ENCODE measurements at places on chromosomes 12 and 14.

DNA sequence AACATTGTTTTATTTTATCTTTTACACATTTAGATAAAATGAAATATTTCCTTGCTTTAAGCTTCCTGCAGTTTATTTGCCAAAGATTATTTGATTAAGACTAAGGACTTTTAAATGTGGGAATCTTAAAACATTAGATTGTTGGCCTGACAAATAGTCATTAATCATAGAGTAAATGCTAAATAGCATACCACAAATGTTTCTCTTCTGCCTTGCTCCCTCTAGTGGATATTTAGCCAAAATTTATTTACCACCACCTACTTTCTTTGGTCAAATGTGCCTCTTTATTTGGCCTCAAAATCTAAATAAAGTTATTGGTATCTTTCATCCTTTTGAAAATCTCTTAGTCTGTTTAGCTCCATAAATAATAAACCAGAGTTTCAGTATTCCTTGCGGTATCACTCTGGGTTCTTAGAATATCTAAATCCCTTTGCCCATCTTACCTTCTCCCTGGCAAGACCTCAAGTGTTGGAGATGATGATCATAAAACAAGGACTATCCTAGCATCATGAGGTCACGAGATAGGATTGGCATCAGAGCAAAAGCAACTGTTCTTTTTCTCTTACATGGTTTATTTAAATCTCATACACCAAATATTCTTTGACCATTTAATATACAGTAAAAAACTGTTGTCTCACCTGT is 150.6 kb upstream of the AEBP2 start:
- DNase-seq = peak; percentile 32

- no peak for DNase-seq
Measured at GRCh38 chr14:71959055-71959454, 26.8 kb downstream of the RGS6 start.

DNA sequence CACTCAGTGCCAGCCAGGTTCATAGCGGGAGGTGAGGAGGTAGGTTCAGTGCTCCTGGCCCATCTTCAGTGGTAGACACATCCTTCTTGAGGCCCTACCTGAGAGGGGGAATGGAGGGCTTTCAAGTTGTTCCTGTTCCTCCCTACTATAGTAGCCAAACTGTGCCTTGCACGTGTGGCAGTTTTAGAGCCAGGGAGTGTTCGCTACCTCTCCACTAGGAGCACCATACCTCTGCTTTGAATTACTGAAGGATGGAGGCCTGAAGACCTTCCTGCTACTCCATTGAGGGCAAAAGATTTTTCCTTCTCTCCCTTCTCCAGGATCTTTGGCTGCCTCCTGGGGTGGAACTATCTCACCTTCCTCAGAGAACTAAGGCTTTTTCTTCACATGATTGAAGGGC is 5.9 kb upstream of the ALG10 start:
- peak; percentile 1 for DNase-seq

DNA sequence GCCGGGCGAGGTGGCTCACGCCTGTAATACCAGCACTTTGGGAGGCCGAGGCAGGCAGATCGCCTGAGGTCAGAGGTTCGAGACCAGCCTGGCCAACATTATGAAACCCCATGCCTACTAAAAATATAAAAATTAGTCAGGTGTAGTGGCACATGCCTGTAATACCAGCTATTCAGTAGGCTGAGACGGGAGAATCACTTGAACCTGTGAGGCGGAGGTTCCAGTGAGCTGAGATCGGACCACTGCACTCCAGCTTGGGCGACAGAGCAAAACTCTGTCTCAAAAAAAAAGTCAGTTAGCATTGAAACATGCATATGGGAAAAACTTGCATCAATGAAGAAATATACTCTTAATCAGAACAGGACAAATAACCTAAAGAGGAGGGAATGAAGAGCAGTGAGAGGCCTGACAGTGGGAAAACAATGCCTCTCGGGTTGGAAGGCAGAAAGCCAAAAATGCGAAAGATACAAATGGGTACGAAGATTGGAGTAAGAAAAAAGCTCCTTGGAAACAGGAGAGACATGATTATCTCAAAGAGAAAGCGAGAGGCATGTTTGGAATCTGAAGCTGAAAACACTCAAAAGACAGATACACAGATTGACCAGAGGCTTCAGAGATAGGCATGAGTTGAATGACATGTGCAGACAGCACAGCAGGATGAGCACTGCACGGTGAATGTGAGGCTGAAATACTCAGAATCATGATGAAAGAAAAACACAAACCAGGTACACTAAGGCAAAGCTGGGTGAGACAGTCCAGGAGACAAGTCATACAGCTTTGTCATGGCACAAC is 30.6 kb downstream of the RESF1 start:
- no peak for DNase-seq

DNA sequence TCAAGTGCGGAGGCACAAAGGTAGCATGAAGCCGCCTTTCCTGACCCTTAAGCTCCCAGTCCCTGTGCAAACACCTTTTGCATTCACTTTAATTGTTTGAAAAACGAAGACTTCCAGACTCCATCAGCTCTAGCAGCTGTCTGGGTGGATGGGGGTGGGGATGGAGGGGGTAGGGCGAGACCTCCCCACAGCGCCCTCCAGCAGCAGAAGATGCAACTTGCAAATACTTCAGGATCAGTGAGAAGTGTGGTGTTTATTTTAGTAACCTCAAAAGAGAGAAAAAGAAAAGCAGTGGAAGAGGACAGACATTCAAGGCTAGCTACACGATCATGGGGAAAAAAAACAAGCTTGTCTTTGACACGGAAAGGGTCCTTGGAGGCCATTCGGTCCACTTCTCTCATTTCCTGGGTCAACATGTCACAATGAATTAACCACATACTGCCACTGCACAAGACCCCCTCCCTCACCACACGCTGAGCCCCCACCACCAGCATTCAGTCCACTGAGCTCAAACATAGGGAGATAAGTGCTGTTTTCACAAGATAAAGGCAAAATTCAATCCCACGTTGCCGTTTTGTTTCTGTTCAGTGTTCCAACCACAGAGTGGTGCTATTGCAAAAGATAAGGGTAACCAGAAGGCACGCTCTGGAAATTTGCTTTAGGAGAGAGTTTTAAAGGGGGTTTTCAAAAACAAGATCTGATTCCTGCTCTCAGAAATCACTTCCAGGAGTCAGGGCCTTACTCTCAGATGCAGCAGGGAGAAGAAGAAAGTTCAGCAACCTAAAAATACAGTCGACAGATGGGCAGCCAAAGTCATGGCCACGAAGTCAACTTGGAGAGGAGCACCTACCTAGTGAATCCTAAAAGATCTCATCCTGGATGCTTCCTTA is 3.3 kb upstream of the NTF3 start:
- peak; percentile 72 for DNase-seq

DNA sequence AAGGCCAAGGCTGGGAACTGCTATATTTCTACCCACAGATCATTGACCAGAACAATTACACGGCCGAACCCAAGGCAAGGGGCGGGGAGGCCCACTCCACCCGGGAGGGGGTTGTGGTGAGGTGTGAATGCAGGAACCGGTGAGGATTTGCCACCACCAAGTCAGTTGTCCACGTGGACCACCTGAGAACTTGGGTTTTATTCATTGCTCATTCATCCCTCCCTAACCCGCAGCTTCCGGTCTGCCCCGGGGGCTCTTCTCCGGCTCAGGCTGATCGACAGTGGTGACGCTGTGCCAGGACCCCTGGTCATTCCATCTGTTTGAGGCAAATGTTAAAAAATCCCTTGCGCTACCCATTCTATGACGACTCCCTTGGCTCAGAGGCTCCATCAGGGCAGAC is 127.7 kb upstream of the RTL1 start:
- DNase-seq = no peak

DNA sequence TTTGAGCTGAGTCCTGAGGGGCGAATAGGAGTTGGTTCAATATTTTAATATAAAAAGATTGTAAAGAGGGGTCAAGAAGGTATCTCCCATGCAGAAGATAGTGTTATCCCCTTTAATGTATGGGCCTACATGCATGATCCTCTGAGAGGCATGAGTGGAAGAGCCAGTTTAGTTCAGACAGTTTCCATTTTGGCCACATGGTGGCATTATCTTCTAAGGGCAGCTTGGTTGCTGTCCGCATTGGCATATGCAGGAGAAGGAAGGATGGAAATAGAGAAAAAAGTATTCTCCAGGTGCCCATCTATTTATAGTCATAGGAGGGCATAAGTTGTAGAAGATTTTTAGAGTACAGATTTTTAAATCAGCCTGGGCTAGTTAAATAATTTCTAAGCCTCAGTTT is 5.4 kb downstream of the SAMD4A start:
- no peak for DNase-seq

GRCh38 chr14:22200977-22201605 is 387.9 kb downstream of the DAD1 start:
- peak; percentile 20 for DNase-seq

DNA sequence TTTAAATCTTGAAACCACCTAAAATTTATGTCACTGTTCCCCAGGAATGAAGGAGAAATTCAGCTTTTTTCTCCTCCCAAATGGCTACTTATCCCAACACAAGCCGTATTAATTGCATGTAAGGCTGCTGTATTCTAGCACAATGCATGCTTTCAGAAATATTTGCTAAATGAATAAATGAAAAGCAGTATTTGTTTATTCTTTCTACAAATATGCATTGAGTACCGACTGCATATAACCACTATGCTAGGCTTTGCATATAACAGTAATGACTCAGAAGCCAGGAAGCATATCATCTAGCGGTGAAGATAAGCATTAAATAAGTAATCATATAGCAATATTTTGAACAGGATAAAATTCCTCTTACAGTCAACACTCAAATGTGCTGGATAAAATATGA is 5.7 kb upstream of the LRR1 start:
- DNase-seq = no peak

DNA sequence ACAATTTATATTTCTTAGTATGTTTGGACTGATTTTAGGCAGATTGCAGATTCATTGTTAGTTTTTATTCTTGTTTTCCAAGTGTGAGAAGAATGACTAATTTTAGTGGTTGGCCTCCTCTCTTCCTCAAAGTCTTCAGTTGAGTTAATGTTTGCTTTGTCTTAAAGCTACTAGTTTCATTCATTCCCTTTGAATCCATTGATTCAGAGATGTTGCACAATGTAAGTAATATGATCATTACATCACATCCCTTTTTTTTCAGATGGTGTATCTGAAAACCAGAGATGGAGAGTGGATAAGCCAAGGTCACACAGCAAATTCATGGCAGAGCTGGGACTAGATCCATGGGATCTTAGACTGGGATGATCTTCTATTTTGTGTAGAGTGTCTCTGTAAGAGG is 577.5 kb downstream of the BCL11B start:
- DNase-seq = no peak

DNA sequence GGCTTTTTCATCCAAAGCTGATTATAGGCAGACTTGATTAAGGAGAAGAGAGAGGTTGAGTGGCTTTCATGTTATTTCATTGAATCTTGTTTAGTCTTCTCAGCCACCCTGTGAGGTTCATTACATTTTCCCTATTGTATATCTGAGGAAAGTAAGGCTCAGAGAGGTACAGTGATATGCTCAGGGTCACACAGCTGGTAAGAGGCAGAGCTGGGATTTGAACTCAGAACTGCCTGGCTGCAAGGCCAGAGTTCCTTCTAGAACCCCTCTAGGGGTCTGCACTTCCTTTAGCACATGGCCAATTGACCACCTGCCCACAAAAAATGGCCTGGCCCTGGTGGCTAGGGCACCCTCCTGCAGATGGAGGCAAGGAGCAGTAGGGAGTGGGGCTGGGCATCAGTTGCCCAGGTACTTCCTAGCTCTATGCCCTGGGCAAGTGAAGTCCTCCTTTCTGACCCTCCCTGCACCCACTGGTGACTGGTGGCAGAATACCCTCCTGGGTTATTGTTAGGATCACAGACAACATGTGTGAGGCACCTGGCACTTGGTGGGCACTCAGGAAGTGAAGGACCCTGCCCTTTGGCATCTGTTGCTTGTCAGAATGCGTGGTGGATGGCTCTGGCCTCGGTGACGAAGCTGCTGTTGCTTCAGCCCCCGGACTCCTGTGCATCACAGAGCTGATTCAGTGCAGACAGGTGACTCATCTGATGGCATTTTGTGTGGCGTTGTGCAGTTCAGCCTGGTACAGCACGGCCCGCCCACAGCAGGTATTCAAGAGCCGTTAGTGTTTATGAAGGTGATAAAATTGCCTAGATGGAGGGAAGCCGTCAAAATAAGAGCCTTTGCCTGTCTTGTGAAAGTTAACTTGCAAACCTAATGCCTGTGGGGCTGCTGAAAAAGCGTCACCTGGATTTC is 115.8 kb downstream of the SLC25A47 start:
- DNase-seq = no peak

DNA sequence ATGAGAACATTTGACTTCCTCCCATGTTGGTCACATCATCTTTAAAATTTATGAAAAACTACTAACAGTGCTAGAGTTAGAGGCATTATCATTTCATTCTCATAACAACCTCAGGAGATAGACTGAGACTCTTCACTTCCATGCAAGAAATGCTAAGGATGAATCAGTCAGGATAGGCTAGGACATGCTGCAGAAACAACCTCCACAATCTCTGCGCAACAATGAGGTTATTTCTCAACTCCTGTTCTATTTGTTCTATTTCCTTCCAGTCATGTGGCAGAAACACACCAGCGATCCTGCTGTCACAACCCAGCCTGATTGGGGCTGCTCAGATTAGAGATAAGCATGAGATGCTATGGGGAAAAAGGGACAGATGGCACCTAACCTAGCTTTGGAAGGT is 49.0 kb upstream of the TMEM263 start:
- DNase-seq = no peak

- DNase-seq = no peak
Measured at GRCh38 chr14:93031505-93032315, 84.0 kb downstream of the ITPK1 start.

- DNase-seq = no peak
Measured at GRCh38 chr14:77052281-77053044, 24.0 kb upstream of the IRF2BPL start.

DNA sequence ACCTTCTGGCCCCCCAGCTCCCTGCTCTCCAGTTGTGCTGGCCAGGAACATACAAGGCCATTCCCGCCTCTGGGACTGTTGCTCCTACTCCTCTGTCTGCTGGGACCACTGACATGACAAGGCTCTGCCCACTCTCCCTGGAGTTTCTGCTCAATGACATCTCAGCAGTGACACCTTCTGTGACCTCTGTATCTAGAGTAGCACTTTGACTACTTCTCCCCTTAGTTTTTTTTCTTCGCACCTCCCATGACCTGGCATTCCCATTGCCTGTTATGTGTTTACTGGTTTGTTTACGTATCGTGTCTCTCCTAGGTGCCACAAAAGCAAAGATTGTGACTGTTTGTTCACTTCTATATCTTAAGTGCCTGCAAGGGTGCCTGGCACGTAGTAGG is 40.1 kb upstream of the TMEM263 start:
- DNase-seq = no peak

Measured in HuH-7 (cell line).